SIG-M5 (cell line): ENCODE measurements at places on chromosomes 2 and 18.

- no peak for DNase-seq
These were observed 87.9 kb downstream of the OSBPL6 start for GRCh38 chr2:178282075-178282815.

- DNase-seq = no peak
These were observed 18.4 kb downstream of the SLC4A3 start for GRCh38 chr2:219645631-219646527.

DNA sequence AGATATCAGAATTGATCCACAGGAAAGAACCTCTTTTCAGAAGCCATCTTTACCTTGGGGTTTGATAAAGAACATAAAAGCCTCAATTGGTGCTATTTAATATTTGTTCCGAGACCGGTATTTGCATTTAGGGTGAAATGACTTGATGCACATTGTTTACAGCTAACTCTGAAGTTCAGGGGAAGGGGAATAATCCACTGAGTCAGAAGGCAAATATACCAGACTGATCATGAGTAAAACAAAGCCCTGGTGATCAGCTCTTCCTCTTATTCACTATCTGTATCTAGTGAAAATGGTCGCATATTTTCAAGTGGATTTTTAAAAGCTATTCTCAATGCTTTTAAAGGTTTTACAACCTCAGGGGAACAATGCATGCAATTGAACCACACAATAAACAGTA, 53.0 kb upstream of the ATP8B1 start:
- no peak for DNase-seq

DNA sequence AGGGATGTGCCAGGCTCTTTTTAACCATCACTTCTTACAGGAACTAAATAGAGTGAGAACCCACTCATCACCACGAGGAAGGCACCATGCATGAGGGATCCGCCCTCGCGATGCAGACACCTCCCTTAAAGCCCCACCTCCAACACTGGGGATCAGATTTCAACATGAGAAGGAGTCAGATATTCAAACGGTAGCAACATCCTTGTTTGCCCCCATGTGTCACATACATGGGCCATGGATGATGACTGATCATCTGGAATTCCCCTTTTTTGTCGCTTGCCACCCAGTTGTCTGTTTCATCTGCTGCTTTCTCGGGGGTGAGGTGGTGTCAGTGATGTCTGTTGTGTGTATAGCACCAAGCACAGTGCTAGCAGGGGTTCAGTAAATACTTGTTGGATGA, 57.9 kb downstream of the NCK2 start:
- no peak for DNase-seq

GRCh38 chr2:210623506-210623905, 67.1 kb downstream of the CPS1 start:
- no peak for DNase-seq

DNA sequence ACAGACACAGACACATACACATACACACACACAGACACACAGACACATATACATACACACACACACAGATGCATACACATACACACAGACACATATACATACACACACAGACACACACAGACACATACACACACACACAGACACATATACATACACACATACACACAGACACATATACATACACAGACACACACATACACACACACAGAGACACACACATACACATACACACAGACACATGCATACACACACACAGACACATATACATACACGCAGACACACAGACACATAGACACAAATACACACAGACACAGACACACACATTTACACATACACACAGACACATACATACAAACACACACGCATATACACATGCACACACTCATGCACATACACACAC, 81.5 kb upstream of the ARL4C start:
- no peak for DNase-seq

DNA sequence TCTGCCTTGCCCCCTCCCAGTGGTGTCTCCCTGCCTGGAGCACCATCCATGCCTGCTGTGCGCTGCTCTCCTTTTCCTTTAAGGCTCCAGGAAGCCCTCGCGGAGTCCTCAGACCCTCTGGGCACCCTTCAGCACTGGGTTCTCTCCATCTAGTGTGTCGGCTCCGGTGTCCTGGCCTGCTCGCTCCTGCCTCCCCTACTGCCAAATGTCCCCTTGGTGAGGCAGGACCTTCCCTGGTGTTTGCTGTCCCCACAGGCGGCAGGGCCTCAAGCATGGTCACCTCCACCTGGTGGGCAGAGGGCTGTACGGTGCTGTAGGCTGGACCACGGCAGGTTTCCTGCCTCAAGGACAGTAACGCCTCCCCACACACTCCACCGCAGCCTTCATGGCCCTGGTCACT, 90.2 kb downstream of the DGKD start:
- DNase-seq = no peak

DNA sequence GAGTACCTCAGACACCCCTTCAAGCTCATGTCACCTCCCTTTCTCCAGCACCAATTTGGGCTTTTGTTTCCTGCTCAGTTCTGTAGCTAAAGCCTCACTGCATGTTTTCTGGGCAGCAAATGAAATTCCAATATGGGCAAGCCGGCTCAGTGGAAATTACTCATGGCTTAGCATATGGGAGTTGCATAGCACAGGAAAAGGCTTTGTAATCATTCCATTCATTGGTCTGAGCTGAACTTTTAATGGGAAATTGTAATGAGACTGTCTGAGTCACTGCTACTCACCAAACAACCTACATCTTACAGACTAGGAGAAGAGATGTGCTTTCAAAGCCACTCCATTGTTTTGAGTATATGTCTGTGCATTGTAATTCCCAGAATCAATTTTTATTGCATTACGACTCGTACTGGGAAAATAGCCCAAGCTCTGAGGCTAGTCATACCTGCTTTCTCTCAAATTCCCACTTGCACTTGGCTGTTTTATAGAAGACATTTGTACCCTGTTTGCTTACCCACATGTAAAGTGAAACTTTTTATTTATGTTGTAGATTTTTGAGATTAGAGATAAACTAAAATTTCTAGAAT, 139.5 kb upstream of the LRATD1 start:
- no peak for DNase-seq

- DNase-seq = no peak
These were observed 186.3 kb downstream of the MYCN start for GRCh38 chr2:16126517-16127275.

- DNase-seq = no peak
These were observed 81.8 kb upstream of the SERTAD2 start for GRCh38 chr2:64735504-64735903.

DNA sequence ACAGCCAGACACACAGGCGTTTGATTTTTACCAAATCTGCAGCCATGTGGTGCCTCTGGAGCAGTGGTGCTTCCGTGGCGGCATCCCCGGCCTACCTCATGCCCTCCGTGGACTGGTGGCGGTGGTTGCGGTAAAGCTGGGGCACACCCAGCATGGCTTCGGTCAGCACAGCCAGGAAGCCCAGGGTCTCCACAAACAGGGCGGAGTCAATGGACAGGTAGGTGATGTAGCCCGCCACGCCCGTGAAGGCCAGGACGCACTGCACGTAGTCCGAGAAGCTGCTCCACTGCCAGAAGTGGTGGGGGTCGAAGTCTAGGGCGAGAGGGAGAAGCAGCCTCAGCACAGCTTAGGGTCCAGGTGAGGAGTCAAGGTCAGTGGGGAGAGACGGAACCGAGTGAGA, 32.4 kb downstream of the SLC66A2 start:
- DNase-seq = no peak

- DNase-seq = no peak
These were observed 82.3 kb downstream of the ACVR2A start for GRCh38 chr2:147927053-147927588.

GRCh38 chr2:104758199-104758620, 95.7 kb upstream of the POU3F3 start:
- no peak for DNase-seq

DNA sequence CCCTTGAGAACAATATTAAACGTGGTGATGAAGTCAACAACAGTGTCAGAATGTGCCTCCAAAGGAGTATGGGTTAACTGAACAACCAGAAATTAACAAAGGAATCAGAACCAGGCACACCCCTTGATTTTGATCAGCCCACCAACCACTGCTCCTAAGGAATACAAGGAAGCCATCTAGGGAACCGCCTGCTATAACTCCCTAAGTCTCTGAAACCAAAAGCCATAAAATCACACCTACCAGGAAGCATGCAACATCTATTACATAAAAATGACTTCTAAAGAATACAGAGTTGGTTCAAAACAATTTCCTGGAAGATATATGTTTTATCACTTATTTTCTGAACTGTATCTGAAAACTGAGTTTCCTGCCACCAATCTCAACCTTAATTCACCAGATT, 360.0 kb downstream of the EPHA4 start:
- DNase-seq = no peak

- no peak for DNase-seq
These were observed 3.5 kb upstream of the NMUR1 start for GRCh38 chr2:231533777-231534125.

GRCh38 chr2:205698286-205699268, 16.3 kb downstream of the NRP2 start:
- DNase-seq = no peak

DNA sequence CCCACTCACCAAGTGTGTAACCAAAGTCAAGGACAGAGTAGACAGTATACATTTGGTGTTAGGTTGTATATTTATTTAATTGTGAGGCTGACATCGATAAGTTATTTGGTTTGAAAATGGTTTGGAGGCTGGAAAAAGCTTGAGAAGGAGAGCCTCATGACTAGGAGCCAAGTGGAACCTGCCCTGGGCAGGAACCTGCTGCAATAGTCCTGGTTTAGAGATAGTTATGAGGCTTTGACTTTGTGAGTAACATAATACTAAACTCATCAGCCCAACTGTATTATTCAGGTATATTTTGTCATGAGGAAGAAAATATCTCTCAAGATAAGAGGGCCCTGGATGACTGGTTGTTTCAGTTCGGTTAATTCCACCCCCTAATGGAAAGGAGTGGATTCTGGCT, 234.3 kb upstream of the CYRIA start:
- DNase-seq = no peak

GRCh38 chr2:204354442-204354856, 190.8 kb upstream of the PARD3B start:
- DNase-seq = no peak

- no peak for DNase-seq
These were observed 4.1 kb upstream of the EVA1A start for GRCh38 chr2:75564713-75565359.

DNA sequence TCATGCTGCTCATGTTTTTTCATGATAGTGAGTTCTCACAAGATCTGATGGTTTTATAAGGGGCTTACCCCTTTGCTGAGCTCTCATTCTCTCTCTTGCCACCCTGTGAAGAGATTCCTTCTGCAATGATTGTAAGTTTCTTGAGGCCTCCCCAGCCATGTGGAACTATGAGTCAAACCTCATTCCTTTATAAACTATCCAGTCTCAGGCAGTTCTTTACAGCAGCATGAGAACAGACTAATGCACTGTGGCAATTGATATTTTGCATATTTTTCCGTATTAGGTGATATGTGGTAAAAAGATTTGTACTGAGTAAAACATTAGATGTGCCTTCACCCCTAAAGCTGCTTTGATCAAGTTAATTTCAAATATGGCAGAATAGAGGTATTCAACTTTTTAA, 48.8 kb downstream of the RAB27B start:
- DNase-seq = no peak

DNA sequence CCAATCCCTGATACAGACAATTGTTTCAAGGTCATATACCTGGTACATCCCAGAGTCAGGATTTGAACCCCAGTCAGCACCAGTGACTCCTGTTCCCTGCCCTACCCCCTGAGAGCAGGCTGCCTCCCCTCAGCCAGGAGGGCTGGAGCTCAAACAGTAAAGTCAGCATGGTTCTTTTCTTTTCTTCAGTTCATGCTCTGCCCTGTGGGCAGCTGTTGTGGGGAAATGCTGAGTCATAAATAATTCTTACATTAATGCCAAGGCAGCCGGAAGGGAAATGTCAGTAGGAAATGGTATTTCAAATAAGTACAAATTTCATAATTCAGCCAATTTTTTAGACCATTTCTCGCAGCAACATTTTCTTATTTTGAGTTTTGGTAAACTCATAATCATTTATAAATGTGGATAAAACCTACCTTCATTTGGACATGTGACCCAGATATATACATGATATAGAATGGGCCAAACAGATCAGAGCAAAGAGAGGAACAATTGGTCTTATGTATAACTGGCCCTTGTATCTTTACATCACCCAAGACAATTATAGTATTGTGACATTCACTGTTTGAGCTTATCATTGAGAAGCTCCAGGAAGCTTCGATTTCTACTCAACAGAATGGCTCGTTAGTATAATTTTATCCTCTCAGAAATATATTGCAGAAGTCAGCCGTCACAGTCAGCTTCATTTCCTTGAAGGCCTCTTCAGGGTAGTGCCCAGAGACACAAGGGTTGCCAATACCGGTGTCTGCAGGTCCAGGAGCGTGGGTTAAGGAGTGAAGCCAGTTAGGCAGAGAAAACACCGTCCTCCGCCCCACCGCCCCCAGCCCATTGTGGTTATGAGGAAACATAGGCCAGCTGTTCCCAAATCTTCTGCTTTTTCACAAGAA, 28.0 kb upstream of the SCYGR1 start:
- peak; percentile 6 for DNase-seq

DNA sequence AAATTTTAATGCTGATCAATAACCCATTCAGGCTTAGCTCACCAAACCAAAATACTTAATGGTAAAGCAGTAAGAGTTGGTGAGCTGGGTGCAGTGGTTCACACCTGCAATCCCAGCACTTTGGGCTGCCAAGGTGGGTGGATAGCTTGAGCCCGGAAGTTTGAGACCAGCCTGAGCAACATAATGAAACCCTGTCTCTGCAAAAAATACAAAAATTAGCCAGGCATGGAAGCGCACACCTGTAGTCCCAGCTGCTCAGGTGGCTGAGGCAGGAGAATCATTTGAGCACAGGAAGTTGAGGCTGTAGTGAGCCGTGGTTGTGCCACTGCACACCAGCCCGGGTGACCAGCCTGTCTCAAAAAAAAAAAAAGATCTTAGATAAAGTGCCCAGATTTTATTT, 35.7 kb upstream of the MPP4 start:
- no peak for DNase-seq

DNA sequence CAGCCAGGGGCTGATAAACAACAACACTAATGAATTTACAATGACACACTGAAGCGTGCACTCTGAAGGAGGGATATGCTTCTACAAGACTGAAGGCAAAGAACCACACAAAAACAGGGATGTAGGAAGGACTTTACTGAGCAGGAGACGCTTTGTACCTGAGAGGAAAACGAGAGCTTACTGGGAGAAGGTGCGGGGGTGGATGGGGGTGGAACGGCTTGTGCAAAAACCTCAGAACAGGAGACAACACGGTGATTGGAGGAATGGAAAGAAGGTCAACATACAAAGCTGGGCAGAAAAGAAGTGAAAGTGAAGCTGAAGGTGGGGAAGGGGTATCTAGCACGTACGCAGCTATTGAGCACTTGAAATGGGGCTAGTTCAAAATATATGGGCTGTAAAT, 93.1 kb downstream of the SLC8A1 start:
- DNase-seq = no peak
